ENCODE measurements at places on chromosomes 3 and 15.

- peak; percentile 67 for DNase-seq
Observed at GRCh38 chr15:70474471-70475406, 288.6 kb downstream of the UACA start.

DNA sequence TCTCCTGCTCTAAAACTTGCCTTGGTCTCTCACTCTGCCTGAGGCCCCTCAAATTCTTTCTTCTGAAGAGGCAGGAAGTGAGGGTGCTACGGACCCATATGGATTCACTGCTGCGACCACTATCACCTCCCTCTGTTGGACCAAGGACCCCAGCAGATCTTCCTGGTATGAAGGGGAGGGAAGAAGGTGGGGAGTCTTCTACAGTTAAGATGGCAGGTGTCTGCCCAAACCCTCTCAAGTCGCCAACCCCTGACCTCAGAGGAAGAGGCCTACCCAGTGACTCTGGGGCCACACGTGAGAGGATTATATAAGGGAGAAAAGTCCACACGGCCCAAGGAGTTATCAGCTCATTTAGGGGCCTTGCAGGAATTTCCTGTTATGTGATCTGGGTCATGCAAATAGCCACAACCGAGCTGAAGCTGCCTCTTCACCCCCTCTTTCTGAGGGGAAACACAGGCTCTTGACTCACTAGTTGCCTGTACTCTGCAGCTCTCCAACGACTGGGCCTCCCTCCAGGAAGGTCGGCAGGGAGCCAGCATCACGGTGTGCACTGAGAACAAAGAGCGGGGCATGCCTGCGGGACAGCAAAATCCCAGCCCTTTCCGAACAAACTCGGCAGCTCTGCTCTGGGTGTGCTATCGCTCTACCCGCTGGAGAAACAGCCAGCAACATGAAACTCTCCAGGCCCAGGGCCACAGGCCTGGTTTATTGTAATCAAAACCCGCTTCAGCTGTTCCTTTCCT is 116.0 kb downstream of the XXYLT1 start:
- DNase-seq: peak; percentile 71

DNA sequence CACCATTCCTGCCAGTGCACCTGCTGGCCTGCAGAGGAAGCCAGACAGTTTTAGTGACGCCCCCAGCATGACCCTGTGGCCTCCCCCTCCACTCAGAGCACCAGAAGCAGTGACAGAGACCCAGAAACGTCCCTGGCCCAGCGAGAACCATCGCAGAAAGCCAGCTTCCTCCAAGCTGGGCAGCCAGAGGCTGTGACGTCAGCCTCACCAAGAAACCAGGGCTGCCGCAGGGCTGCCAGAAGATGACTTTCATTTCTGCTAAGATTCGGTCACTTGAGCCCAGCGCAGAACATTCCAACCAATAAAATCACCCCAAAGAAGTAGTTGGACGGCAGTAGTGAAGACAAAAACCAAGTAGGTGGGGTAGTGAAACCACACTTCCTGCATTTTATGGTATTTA is 29.6 kb upstream of the RPL32 start:
- no peak for DNase-seq

DNA sequence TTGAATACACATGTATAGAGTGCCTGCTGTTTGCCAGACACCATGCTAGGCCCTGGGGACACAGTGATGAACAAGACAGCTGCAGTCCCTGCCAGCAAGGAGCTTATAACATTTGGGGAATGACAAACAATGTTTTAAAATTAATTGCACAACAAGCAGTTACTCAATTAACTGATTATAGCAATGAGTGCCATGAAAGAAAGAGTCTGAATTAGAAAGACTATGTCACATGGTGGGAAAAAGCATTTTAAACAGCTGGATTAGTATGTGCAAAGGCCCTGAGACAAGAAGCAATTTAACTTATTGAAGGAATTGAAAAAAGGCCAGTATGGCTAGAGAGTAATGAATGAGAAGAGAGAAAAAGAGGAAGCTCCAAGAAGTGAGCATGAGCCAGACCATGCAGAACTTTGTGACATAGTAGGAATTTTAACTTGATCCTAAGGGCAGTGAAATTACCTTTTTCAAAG is 64.5 kb upstream of the PLXNA1 start:
- DNase-seq: no peak

DNA sequence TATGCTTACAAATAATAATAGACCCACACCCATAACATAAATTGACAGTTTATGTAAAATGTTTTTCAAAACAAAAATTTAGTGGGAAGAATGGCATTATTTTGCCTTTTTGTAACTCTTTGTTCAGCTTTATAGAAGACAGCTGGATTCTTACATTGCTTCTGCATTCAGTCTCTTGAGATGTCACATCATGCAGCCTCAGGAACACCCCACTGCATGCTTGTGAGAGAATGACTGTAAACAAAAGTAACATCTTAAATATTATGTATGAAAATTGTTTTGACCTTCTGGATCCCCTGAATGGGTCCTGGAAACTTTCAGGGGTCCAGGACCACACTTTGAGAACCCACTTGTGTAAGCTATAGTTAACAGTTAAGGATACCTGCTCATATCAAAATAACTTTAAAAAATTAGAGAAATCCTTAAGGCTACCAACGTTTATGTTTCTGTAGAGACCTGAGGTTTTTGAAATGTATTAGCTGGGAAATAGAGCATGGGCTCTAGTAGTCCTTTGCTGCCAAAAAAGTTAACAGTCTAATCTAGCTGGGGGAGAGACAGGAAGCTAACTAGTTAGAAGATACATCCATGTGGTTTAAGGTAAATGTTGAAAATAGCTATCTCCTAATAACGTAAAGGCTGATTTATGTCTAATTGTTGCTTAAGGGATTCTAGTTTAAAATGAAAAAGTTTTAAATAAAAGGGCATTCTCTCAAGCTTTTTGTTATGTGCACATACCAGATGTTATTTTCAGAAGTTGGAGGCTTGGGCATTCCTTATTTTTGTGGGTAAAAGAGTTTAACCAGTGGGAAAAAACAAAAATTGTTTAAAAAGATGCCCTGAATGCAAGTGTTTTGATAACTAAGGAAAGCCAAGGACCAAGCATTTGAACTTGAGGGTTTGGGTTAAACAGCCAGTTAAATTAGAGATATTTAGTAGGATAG is 3.8 kb downstream of the USP3 start:
- DNase-seq: no peak

DNA sequence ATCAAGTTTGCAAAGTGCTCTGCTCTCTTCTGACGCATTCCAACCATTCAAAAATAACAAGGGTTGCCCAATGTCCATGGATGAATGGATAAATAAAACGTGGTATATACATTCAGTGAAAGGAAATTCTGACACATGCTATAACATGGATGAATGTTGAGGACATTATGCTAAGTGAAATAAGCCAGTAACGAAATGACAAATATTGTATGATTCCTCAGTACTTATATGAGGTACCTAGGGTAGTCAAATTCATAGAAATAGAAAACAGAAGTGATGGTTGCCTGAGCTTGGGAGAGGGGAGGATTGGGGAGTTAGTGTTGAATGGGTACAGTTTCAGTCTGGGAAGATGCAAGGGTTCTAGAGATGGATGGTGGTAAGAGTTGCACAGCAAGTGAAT is 33.9 kb downstream of the SH3BP5 start:
- no peak for DNase-seq

DNA sequence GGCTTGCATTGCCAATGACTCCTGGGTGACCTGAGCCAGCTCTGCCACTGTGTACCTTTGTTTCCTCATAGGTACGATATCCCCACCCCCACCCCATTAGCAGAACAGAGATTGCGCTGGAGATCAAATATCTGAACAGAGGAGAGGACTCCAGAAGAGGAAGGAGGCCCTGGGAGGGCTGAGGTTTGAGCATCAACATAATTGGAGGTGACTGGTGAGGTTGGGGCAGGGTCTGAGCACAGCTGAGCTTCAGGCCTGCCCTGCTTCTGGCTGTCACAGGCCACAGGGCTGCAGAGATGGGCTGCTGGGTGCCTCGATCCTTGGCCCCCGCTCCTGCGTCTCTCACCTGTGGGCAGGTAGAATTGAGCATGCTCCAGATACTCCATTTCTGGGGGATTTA is 21.3 kb upstream of the CACNA2D2 start:
- DNase-seq: no peak

- no peak for DNase-seq
Observed at GRCh38 chr3:186544281-186544680, at the start of gene CRYGS. Gene CRYGS (minus strand): TSS chr3:186544380. CDS start chr3:186544326, 54 bp downstream.

DNA sequence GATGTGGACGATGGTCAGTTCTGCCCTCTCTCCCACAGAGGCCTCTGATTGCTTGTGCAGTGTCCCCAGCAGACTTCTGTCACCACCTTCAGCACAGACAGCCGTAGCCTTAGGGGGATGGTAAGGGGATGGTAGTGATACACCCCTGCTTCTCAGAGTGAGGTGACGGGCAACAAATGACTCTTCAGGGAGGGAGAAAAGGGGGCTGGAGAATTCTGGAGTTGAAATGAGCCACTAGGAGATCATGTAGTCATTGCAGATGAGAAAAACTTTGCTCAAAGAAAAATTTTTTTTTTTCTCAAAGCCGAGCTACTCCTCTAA is 29.6 kb upstream of the TIMP4 start:
- no peak for DNase-seq

- peak; percentile 44 for DNase-seq
Observed at GRCh38 chr3:132659365-132660051, at the start of gene ACAD11. Gene ACAD11 (minus strand): TSS chr3:132659809. CDS start chr3:132659751, 58 bp downstream.

DNA sequence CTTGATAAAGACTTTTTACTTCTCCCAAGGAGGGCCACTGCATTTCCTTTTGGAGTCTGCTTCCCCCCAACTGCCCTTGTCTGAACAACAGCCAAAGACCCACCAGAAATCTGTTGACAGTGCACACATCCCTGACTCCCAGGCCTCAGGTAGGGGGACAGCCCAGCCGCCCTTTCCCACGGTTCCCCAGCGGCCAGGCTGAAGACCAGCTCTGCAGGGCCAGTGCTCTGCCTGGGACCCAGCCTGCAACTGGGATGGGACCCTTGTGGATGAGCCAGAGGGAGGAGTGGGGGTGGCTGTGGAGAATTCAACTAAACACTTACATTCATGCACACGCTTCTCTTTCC is 8.1 kb upstream of the PRR23E start:
- DNase-seq: no peak

- no peak for DNase-seq
Observed at GRCh38 chr15:63752075-63752684, 81.6 kb downstream of the HERC1 start.

- no peak for DNase-seq
Observed at GRCh38 chr3:197446700-197447056, 109.1 kb downstream of the BDH1 start.

DNA sequence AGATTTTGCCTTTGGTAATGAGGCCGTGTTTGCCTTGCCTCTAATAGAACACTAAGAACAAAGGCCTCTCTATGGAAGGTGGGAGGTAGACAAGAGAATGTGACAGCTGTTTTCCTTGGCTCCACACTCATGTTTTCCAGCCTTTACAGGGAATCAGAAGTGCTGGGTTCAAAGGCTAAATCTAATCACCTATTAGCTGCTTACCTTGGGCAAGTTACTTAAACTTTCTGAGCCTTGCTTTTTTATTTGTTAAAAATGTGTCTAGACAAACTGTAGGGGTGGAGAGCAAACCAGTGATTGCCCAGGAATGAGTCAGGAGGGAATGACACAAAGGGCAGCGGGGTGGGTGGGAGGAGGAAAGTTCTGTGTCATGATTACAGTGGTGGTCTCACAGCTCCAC is 179.0 kb downstream of the P3H2 start:
- DNase-seq: no peak

GRCh38 chr3:158802409-158803268 is 785 bp downstream of the MFSD1 start:
- no peak for DNase-seq

DNA sequence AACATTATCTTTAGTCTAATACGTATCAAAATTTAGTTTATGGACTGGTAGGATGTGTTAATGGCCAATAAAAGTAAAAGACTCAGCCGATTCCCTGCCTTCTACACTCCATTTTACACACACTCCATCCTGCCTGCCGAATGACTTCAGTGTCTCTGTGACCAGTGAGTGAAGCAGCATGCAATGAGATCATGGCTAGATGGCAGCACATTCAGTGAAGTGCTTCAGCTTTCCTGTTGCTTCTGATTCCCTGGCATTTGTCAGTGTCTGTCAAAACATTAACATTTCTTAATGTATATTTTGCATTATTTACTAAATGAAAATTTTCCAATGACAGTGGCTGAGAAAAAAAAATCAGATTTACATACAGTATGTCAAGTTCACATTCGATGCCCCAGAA is 412.0 kb downstream of the FHIT start:
- no peak for DNase-seq

- DNase-seq: no peak
Observed at GRCh38 chr3:140559546-140559945, 118.3 kb upstream of the TRIM42 start.

- DNase-seq: no peak
Observed at GRCh38 chr3:63655519-63655918, 3.0 kb downstream of the SNTN start.

DNA sequence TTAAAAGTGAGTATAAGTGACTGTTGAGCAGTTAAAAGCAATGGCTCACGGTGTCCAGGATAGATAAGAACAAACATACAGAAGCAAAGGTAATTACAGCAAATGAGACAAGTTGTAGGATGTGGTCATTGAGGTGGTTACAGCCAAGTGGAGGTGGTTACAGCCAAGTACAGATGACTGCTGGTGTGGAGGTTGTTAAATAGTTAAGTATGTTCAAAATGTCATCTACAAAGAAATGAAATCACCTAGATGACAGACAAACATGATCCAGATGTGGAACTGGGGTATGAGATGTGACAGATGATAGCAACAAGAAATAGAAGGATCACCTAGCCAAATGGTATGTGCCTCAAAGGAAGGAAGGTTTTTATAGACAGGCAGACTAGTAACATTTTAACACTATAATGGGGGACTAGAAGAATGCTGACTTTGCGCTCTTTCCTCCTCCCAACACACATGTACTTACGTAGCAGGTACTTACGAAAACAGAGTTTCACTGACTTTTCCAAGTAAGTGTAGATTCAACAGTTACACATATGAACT is 6.8 kb upstream of the ANKRD28 start:
- no peak for DNase-seq

DNA sequence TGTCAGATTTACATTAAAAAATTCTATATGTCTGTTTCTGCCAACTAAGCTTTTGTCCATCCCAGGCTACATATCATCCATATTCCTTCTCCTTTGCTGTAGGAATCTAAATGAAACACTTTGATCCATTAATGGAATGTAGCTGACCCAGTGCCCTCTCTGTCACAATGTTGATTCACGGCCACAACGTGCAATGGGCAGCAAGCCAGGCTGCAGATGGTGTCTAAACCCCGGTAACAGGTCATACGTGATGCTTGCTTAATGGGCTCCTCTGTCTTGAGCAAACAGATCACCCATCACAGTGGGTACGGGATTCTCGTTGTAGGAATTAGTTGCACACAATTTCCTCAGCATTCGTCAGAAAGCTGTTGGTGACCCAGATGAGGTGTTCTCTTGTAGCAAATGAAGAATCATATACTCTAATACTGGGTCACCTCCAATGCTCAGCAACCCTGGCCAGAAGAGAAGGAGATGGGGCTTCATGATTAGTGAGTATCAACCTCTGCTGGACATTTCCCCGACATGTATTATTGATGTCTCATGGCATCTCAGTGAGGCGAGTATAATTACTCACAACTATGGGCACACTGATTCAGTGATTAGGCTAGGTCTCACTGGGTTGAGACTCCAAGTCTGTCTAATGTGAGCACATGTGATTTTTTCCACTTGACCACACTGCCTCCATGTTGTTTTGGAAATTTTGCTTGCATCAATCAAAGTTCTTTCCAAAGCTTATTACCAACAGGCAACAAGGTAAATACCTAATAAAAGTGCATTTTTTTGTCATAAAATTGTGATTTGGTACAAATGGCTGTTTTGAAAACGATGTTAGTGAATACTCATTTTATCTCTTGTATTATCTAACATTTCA is 12.9 kb upstream of the DCBLD2 start:
- no peak for DNase-seq
